ENCODE measurements at places on chromosomes 6 and 20.

- no peak for DNase-seq
Measured at GRCh38 chr6:104862456-104862855, 2.7 kb upstream of the HACE1 start.

GRCh38 chr6:90819483-90819882 lies 232.6 kb upstream of the MAP3K7 start:
- no peak for DNase-seq

DNA sequence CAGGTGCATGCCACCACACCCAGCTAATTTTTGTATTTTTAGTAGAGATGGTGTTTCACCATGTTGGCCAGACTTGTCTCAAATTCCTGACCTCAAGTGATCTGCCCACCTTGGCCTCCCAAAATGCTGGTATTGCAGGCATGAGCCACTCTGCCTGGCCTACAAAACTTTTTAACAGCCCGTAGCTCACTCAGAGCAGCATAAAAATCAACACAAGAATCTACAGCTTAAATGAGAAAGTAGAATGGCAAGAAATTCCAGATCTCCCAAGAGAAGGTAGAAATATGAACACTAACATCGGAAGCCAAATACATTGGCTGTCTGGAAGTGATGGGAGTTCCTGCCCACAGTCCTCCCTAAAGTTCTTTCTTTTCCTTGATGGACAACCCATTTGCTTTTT lies 43.7 kb downstream of the SCGN start:
- DNase-seq: no peak

- no peak for DNase-seq
Measured at GRCh38 chr6:18595774-18596530, 208.8 kb downstream of the RNF144B start.

DNA sequence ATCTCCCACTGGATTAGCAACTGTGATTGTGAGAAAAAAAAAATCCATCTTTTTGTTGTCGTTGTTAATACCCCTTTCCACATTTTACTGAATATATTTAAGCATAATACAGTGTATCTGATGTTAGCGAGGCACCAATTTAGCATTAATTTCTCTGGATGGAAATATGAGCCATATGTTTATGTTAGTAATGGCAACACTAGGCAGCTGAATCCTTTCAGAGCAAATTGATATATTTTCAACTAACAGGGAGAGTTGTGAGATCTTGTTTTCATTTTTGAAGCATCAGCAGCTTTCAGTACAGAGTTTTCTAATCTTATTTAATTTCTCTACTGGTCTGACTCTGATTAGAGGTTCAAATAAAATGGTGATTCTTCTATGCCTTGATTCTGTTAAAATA lies 84.8 kb upstream of the HDAC2 start:
- no peak for DNase-seq

- no peak for DNase-seq
Measured at GRCh38 chr20:50251992-50252511, 61.4 kb downstream of the CEBPB start.
